ENCODE measurements at places on chromosomes 6 and 20.
A peak's percentile ranks its signal among the peaks of the same experiment; 100 is the strongest.

- DNase-seq = no peak
Observed at GRCh38 chr20:24827603-24828295, 121.3 kb upstream of the CST7 start.

DNA sequence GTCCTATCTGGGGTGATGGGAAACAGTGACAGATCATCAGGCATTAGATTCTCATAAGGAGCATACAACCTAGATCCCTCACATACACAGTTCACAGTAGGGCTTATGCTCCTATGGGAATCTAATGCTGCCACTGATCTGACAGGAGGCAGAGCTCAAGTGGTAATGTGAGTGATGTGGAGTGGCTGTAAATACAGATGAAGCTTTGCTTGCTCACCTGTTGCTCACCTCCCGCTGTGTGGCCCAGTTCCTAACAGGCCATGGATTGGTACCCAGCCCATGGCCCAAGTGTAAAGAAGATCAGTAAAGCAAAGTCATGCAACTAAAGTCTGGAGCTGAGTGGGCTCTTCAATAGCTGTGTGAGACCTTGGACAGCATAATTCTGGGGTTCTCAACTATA is 65.9 kb downstream of the PKIB start:
- DNase-seq = no peak

DNA sequence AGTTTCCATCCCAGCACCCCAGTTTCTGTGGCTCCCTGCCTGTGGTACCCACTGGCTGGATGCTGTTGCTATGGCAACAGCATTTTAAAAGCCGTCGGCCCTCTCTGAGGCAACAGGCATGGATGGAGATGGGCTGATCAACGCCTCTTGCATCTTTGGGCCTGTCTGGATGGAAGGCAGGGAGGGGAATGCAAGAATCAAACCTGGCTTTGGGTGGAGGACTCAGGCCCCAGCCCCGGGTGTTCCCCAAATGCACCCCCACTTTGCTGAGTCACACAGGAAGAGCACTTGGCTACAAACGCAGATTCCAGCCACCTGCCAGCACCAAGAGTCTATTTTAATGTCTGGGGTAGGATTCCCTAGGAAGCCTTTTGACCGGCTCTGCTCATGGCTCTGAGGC is 45.7 kb upstream of the TGM2 start:
- no peak for DNase-seq

- DNase-seq = no peak
Observed at GRCh38 chr6:94074764-94075163, 655.4 kb upstream of the EPHA7 start.

GRCh38 chr6:125112934-125113333 is 40.6 kb upstream of the TPD52L1 start:
- DNase-seq = no peak

- DNase-seq = no peak
Observed at GRCh38 chr20:6595704-6596103, 171.8 kb upstream of the BMP2 start.

GRCh38 chr20:19012676-19013075 is 199.1 kb downstream of the SCP2D1 start:
- no peak for DNase-seq

DNA sequence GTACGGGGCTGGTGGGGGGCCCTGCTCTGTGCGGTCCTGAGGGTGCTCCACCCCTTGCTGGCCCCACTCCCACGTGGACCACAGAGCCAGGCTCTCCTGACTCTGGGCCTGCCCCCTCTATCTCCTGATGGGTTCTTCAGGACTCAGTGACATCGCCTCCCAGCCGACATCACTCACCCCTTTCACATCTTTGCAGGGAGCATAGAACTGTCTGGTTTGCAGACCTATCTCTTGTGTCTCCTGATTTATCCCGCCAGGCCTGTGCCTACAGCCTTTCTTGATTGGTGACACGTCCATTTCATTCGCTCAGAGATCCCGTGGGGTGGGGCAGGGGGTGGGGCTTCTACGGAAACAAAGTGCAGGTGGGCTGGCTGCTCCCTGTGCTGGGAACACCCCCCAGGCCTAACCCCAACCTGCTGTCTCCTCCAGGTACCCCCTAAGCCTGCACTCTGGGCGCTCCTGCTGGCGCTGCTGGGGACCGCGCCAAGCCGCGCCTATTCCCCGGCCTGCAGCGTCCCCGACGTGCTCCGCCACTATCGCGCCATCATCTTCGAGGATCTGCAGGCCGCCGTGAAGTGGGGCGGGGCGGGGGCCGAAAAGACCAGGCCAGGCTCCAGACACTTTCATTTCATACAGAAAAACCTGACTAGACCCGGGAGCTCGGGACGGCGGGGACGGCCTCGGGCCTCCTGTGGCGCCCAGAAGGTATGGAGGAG is 1.7 kb downstream of the C20orf204 start:
- no peak for DNase-seq

DNA sequence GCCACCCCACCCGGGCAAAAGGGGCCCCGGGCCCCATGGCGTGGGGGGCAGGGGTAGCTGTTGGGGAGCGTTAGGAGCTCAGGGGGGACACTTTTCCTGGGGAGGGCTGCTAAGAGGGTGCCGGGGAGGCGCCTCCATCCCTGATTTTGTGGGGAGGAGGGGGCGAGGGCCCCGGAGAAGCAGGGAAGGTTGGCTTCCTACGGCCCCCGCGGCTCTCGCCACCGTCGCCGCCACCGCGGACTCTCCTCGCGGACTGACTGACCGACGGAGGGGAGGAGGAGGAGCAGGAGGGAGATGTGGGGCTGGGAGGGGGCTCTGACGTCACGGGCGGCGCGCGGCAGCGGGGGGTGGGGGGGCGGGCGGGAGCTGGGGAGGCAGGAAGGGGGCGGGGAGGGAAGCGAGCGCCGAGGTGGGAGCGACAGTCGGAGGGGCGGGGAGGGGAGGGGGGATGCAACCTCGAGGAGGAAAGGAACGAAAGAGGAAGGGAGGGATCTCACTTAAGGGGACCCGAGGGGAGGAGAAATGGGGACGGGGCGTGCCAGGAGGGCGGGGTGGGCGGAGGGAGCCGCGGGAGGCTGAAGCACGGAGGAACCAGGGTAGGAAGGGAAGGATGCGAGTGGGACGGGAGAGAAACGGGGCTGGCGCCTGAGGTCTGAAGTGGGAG is 5.1 kb downstream of the GABBR1 start:
- DNase-seq = peak; percentile 92

DNA sequence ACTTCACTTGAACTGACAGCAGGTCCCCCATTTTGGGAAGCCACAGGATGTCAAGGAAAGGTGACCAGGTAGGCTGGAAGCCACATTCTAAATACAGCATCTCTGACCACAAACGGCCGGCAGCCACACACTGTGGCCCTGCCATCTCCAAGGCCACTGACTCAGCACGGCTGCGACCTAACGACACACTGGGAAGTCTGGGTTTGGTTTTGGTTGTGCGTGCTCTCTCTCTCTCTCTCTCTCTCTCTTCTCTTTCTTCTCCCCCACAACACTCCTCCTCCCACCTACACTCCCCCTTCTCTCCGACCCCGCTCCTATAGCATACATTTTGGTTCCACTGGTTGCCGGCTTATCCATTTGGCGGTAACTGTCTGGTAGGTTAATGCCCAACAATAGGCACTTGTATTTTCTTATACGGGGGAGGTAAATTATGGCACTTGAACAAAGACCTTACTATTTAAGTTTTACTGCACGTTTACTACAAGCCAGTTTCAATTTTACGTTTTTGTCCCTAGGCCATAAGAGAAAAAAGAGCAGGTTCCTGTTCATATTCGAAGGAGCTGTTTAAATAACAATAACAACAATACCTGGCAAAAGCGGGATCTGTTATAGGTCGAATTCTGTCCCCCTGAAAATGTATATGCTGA is 103.6 kb downstream of the GMDS start:
- no peak for DNase-seq

GRCh38 chr6:141152951-141153350 is 979.8 kb upstream of the GJE1 start:
- no peak for DNase-seq

GRCh38 chr6:40526036-40526435 is 61.1 kb downstream of the LRFN2 start:
- DNase-seq = no peak
